ENCODE measurements at places on chromosomes 4 and X.

- no peak for DNase-seq
Observed at GRCh38 chr4:174420316-174420715, 102.0 kb downstream of the HPGD start.

- no peak for DNase-seq
Observed at GRCh38 chrX:134650701-134651100, 7.6 kb downstream of the PLAC1 start.

- DNase-seq: no peak
Observed at GRCh38 chrX:47814851-47815250, 21.9 kb upstream of the ZNF81 start.

GRCh38 chrX:150200820-150201287 lies 162.3 kb upstream of the MAMLD1 start:
- DNase-seq: no peak

DNA sequence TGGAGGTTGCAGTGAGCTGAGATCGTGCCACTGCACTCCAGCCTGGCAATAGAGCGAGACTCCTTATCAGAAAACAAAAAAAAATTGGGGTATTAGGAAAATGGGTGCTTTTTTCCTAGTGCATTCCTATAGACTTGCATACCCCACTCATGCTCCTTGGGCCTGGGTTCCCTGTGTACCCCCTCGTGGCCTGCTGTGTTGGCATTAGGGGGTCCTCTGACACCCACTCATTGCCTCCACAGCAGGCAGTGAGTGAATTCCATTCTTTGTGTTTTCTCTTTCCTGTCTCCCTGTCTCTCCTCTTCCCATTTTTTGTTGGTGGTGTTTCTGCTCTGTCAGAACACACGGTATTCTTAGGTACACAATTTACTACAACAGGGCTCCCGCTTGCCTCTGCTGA lies 42.8 kb downstream of the TNIP2 start:
- no peak for DNase-seq

DNA sequence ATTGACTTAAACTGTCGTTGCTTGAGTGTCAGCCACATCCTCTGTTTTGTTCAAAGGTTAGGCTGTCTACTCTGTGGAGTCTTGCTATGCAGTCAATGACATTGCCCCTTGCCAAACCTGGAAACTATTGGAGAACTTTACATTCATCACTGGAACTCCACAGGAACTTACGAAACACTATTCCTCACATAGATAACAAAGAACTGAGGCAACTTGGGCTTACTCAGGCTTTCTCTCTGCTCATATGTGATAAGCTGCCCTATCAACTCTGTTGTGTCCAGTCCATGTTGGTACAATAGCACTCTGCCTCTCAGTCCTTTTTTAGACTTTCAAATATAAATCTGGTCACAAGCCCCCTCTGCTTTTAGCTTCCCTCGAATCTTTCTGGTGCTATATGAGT lies 9.4 kb downstream of the NPY5R start:
- DNase-seq: no peak

DNA sequence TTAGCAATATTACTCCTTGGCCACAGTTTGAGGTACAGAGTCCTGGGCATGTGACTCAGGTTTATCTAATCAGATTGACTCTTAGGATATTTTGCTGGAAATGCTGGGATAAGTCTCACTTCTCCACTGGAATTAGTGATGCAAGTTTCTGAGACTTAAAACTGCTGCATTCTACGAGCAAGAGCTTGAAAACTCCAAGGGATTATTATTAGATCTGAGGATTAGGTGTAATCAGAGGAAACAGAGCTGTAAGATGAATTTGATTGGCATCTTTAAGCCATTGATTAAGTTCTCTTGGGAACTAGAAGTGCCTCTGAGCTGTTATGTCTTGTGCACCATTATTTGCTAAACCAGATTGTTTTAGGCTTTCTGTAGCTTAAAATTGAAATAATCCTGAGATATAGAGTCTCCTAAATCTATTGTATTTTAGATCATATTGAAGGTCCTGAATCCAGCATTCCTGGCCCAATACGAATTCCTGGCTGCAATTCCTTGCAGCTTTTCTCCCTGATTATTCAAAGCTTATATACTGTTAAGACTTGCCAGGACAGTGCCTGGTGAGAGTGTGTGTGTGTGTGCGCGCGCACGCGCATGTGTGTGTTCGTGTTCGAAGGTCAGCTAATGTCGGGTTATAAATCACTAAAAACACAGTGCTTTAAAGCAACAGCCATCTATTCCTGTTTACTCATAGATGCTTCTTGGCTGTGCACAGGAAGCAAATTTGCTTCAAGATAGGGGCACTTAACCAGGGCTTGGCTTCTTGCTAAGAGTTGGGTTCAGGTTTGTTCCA lies 735.1 kb downstream of the STIM2 start:
- no peak for DNase-seq

GRCh38 chrX:153824348-153824747 lies 6.0 kb downstream of the PDZD4 start:
- DNase-seq: no peak

- DNase-seq: no peak
Observed at GRCh38 chr4:155353923-155354540, 22.7 kb downstream of the MAP9 start.

DNA sequence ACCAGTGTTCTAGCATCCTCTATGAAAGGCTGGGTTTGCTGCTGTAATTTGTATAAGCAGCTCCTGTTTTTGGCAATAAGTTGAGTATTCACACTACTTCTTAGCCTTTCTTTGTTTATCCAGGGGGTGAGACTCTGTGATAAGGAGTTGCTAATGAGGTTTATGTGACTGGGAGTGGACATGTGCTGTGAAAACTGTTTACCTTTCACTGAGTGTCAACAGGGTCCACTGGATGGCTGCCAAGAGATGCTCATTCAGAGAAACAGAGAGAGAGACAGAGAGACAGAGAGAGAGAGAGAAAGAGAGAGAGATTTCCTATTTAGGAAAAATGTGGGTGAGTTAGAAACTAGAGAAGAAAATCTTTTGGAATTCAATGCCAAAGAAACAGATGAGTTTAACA lies 233.9 kb downstream of the CHIC2 start:
- DNase-seq: no peak

DNA sequence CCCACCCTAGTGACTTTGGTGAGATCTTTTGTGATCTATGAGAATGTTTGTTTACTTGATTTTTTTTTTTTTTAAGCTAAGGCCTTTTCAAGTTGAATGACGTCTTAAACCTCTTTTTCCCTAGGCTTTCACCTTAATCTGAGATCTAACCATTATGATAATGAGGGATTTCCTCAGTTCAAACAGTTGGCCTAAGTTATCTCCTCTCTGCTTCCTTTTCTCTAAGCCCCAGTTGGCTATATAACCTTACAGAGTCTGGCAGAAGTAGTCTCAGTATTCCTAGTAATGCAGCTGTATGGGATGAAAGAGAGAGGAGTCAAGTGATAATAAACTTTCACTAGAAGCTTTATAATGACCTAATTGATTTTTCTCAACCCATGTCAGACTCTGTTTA lies 99.0 kb downstream of the STIM2 start:
- no peak for DNase-seq

GRCh38 chr4:125639182-125639621 lies 324.4 kb downstream of the FAT4 start:
- no peak for DNase-seq

DNA sequence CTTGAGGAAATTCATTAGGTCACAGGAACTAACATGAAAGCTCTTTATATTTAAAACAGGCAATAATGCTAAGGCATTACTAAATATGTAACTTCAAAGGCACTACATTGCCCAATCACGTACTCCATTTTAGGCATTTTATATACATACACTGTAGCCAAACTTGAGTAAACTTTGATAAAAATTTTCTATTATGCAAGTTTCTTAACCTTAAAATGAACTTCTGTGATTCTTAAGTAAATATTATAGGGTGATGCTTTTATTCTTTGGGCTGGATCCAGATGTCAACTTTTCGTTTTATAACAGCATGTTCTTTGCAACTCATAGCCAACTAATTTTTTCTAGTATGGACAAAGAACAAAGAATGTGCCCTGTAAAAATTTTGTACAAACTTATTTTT lies 28.3 kb upstream of the MAP9 start:
- DNase-seq: no peak

DNA sequence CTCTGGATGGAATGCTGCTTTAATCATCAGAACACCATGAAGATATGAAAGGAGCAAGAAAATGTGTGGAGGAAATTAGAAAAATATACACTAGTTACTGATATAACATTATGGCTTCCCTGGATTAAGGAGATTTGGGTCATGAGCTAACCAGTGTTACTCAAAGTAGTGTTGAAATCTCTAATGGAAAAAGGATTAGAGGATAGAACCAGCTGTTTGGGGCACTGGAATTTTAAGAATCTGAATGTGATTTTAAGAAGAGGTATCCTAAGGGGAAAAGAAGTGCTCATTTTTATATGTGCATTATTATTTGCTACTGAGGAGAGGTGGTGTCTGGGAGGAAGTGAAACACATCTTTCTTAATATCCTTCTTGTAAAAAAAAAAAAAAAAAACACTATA lies 164.1 kb upstream of the PPARGC1A start:
- DNase-seq: no peak

DNA sequence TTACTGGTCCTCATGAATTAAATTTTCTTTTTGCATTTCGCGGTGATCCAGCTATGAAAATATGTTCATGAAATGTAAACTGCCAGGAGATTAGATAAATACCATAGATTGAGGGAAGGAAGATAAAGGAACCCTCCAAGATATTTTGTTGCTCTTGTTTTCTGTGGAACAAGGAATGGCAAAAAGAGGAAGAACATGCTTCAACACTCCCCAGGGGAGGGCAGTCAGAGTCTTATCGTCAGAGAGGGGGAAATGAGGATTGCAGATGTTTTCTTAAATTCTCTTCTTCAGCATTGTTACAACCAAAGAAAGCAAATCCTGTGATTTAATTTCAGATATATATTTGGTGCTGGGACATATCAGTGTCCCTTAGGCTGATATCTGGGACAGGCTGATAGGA lies 9.5 kb upstream of the SFRP2 start:
- no peak for DNase-seq

GRCh38 chrX:49166914-49167739 lies 4.6 kb downstream of the MAGIX start:
- DNase-seq: peak; percentile 77

DNA sequence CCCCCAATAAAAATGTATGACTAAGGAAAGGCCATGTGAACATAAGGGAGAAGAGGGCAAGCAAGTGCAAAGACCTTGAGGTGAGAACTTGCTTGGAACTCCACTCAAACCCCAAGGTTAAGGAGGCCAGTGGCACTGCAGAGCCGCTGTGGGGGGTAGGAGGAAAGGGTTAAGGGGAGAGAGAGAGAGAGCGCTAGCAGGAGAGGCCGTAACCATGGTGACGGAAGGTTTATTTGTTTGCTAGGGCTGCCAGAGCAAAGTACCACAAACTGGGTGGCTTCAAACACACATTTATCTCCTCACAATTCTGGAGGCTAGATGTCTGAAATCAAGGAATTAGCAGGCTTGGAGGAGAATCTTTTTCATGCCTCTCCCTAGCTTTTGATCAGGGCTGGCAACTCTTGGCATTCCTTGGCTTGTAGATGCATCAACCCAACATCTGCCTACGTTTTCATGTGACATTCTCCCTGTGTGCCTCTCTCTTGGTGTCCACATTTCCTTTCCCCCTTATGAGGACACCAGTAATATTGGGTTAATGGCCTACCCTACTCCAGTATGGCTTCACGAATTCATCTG lies 35.2 kb downstream of the SMIM20 start:
- no peak for DNase-seq

DNA sequence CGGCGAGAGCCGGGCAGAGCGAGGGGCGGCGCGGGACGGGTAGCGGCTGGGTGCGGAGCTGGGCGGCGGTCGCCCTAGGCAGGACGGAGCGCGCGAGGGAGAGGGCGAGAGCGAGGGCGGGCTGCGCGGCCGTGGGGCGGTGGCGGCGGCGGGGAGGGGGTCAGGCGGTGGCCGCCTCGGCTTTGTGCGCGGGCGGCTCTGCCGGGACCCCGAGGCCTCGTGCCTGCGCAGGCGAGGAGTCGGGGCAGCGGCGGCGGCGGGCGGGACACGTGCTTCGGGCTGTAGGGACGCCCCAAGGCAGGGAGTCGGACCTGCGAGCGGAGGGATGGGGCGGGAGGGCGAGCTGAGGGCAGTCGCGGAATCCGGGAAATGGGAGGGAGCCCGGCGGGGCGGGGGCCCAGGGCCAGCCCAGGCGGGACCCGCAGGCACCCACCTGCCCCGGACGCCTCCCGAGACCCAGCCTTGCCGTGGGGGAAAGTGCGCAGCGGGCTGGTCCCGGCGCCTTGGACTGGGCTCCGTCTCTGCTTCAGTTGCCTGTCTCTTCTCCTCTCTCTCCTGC lies 465 bp downstream of the BMPR1B start:
- DNase-seq: peak; percentile 26

DNA sequence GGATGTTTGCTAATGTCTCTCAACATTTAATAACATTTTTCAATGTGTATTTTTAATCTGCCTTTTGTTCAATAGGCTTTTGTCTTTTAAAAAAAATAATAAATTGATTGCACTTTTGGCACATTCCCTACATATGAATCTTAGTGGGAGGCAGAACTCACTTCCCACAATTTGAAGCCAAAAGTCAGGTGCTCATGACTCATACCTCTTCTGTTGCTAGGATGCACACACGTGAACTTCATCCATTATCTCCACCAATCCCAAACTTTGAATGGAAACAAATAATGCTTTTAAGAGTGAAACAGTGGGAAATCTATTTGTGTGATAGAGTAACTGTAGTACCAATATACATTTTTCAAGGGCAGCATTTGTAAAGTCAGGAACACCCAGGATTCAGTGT lies 260.5 kb downstream of the IQCM start:
- no peak for DNase-seq

- no peak for DNase-seq
Observed at GRCh38 chrX:153669901-153670731, 3.5 kb downstream of the PNCK start.

DNA sequence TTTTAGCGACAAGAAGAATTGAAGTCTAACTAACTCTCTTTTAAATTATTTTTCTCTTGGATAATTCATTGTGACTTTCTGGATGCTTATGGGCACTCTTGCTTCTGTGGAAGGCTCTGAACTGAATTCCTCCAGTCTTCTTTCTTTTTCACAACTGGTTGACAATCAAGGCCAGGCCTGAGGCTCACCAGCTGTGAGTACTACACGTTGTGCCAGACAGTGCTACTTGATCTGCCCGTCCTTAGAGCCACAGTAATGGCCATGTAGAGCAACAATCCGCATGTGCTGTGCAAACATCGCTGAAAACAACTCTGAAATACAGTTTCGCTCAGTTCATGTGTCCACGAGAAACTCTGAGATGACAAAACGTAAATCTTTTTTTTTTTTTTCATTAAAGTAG lies 1336.3 kb upstream of the AGA start:
- DNase-seq: no peak

- peak; percentile 58 for DNase-seq
Observed at GRCh38 chr4:1356181-1356998, 9.4 kb downstream of the UVSSA start.

DNA sequence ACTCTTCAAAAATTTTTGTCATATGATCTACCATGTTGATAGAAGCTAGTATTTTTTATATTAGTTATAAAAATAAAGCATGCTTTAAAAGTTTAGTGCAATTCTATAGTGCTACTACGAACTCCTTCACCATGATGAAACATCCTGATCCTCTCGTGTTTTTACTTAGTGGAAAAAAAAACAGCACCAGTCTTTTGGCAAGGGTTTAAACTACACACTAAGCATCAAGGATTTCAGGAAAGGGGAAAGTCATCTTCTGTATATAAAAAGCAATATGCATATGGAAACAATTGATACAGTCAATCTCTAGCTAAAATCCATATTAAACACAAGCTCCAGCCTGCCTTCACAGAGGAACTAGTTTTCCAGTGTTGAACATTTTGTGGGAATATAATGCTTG lies 18.7 kb downstream of the CHM start:
- DNase-seq: no peak

GRCh38 chr4:147754037-147754445 lies 22.2 kb downstream of the ARHGAP10 start:
- DNase-seq: no peak

All from mucosa of descending colon (tissue), 3 donors.